ENCODE measurements at places on chromosomes 6 and 20.

DNA sequence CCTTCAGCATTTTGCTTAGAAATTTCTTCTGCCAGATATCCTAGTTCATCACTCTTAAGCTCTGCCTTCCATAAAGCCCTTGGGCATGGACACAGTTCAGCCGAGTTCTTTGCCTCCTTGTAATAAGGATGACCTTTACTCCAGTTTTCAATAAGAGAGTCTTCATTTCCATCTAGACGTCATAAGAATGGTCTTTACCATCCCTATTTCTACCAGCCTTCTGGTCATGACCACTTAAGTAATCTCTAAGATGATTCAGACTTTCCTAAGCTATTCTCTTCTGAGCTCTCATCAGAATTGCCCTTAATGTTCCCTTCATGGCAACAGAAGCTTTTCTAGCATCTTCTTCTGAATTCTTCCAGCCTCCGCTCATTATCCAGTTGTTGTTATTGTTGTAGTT, 126.1 kb downstream of the TFAP2C start:
- no peak for DNase-seq

DNA sequence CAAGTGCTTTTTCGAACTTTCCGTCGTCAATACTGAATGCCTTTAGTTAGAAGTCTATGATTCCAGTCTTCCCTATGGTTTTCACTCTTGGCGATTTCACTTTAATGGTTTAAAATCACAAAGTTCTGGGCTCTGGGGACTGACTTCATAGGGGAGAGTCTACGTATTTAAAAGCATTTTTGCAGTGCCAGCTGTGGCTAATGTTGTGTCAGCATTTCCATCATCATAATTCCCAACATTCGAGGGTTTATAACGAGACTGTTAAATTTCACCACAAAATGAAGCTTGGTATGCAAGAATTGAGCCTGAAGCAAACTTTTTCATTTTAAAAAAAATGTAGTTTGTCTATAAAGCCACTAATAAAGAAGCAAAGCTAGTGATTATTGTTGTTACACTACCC, 242.7 kb downstream of the SOX4 start:
- DNase-seq, result no peak

GRCh38 chr20:1696521-1697209, 39.1 kb upstream of the SIRPG start:
- no peak for DNase-seq

DNA sequence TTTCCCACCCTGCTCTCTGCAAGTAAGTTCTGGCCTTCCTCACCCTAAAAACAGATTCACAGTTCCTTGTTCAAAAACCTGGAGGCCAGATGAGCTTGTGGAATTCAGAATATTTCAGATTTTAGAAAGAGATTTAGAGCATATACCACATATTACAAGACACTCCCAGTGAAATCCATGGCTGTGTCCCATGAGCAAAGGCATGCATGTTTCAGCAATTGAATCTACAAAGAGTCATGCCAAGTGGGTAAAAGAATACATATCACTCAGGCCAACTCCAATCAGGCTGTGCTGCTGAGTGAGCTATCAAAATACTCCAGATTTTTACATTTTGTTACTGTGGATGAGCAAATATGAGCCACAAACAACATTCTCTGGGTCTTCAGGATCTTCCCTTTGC, 10.2 kb upstream of the NEDD9 start:
- DNase-seq, result no peak
